Natural killer cell (primary cell): ENCODE measurements at places on chromosomes 4 and X.

DNA sequence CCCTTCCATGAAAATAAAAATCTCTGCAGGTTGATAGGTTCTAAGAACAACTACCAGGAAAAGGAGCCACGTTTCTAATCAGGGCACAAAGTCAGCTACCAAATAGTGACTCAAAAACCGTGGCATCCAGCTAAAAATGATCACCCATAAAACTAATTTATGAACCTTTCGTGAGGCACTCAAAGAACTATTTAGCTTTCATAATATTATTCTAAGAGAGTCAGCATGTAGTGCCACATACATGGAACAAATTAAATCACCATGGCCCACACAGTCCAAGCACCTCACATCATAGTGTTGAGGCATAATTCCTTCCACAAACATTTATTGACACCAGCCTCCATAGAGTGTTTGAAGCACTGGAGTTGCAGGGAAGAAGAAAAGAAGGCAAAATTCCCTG lies 252.0 kb upstream of the PPARGC1A start:
- no peak for DNase-seq

- DNase-seq = no peak
Measured at GRCh38 chrX:146036000-146036399, 218.4 kb downstream of the SLITRK2 start.

- DNase-seq = no peak
Measured at GRCh38 chrX:139692506-139692849, 15.5 kb downstream of the MCF2 start.

DNA sequence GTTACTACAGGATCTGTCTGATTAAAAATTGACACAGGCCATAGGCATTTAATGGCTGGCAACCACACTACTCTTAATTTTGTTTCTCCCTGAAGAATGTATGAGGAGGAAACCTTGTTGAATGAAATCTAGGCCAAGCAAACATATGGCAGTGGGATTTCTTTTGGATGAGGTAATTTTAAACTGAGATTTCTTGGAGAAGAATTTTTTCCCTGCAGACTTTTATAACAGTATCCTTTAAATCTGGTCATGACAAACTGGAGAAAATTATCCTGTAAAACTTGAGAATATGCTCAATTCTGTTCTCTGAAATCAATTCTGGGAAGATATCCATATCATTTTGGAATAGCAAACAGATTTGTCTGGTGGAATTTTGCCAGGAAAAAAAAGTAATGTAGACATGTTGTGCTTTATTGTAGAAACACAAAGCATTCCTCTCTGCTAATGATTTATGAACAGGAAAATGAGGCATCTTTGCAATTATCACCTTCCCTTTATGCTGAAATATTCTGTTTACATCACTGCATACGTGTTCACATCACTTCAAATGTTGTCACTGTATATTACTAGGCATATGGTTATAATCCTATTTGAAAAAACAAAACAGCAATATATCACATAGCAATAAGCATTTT lies 108.3 kb upstream of the ARSJ start:
- no peak for DNase-seq

- DNase-seq = no peak
Measured at GRCh38 chr4:2292646-2293108, 30.8 kb upstream of the MXD4 start.

GRCh38 chr4:153916273-153916755 lies 127.4 kb upstream of the SFRP2 start:
- no peak for DNase-seq

- DNase-seq = no peak
Measured at GRCh38 chr4:55801498-55801897, 18.1 kb upstream of the EXOC1L start.

GRCh38 chr4:129264008-129264657 lies 168.2 kb downstream of the C4orf33 start:
- DNase-seq = no peak

DNA sequence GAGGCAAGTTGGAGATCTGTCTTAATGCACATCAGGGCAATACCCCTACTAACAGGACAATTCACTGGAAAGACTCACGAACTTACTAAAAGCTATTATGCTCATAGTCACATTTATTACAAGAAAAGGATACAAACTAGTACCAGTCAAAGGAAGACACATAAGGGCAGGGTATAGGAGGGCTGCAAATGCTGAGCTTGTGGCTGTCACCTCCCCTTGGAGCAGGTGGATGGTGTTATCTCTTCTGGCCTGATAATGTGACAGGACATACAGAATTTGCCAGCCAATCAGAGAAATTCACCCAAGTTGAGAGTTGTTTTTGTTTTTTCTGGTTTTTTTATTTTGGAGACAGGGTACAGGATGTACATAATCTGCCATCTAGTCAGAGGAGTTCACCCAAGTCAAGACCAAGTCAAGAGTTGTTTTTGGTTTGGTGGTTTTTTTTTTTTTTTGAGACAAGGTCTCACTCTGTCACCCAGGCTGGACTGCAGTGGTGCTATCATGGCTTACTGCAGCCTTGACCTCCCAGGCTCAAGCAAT lies 8.8 kb downstream of the HERC5 start:
- no peak for DNase-seq

DNA sequence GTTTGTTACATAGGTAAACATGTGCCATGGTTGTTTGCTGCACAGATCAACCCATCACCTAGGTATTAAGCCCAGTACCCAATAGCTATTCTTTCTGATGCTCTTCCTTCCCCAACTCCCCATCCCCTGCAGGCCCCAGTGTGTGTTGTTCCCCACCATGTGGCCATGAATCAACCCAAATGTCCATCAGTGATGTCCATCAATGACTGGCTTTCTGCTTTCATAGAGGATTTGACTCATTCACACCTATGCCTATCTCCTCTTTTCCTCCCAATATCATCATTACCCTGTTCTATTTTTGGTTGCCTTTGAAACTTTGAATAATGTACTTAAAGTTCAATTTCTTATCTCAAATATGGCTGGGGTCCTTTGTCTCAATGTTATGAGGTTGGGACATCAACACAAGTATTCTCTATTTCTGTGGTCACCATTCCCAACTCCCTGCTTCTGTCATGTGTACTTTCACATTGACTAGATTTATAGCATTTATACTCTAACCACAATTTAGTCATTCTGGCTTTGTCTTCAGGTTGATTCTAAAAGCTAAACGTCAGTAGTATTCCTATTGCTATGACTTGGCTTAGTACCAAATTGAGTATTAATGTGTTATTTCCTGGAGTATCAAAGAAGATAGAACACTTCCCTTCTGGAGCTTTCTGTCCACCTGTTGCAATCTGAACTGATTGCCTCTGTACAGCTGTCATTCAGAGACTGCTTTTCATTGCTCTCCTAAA lies 107.2 kb downstream of the TAB3 start:
- no peak for DNase-seq

- no peak for DNase-seq
Measured at GRCh38 chrX:44280116-44280515, 63.4 kb downstream of the EFHC2 start.

GRCh38 chr4:106652095-106652494 lies 283.5 kb upstream of the GIMD1 start:
- DNase-seq = no peak

GRCh38 chrX:15563056-15563455 lies 37.7 kb downstream of the ACE2 start:
- no peak for DNase-seq

DNA sequence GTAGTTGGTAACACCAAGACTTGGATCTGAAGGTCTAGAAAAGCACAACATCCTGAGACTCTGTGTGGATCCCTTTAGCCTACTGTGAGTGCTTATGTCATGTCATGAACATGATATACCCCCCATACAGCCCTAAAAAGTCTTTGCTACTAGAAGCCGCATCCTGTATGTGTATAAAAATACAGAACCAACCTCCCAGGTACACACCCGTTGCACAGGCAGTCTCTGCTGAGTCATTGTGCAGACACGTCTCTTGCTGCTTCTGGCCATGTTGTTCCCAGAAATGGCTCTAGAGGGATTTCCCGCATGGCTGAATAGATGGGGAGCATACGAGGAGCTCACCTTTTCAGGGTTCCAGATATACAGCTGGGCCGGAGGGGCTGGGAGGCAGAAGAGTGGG lies 93.3 kb downstream of the MAMLD1 start:
- DNase-seq = no peak

- DNase-seq = no peak
Measured at GRCh38 chr4:6538575-6538974, 36.4 kb upstream of the MAN2B2 start.

DNA sequence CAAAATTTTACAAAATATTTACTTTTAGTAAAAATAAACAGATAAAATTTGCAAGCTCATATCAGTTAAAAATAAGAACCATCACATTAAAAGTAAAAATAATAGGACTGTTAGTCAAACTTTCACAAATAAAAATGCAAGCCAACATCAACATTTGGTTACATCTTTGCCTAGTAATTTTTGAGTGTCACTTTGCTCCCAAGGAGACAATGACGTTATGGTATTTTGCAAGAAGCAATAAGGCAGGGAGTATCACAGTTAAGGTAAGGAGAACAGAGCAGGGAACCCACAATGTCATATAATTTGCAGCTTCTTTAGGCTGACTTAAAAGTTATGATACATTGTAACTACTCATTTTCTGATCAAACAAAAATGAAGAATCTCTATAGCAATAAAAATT lies 98.7 kb downstream of the ATP8A1 start:
- no peak for DNase-seq

GRCh38 chrX:139815771-139816170 lies 107.8 kb upstream of the MCF2 start:
- no peak for DNase-seq

GRCh38 chrX:69361311-69361845 lies 142.7 kb upstream of the NALF2 start:
- DNase-seq = no peak

DNA sequence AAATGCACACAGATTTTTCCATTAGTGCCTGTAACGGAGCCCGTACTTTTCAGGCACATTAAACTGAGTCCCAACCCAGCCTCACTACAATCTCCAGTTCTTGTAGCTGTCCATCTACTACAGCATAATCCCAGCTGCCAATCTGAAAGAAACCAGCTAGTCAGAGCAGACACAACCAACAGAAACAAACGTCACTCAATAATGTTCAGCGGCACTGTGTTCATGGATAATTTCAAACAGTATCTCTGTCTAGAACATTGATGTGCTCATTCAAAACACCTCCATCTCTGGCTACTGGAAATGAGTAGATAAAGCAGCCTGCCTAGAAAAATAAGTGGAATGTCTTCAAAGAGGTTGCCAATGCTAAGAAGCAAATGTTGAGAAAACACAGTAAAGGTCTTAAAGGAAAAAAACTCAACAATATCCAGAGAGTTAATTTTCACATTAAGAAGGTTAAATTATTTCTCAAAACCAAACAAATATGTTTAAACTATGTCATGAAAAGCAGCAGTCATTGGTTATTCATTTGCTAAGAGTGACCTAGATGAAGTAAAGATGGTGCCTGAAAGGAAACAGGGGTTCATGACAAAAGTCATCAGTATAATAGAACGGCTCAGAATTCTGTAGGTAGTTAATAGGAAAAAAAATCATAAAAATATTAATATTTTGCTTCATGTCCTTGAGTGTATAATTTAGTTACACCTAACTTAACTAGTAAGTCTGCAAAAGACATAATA lies 245.1 kb upstream of the MAB21L2 start:
- DNase-seq = no peak

GRCh38 chr4:183082053-183082452 lies 17.0 kb upstream of the WWC2 start:
- DNase-seq = no peak

GRCh38 chr4:625631-626161 lies 323 bp downstream of the PDE6B start:
- DNase-seq = no peak

DNA sequence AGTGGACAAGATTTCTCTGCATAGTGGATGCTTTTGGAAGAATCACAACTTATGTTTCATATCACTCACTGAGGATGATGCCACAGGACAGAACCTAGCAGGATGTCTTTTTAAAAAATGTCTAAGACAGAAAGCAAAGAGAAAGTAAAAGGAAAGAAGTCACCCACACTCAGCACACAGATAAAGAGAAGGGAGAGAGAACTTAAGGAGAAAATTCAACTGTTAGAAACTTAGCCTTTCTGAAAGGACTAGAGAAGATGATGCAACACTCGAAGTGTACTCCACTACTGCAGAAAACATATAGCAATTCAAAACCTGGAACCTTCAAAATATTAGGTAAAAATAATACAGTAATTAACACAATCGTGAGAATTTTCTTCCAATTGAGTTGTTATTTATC lies 52.8 kb upstream of the STK26 start:
- DNase-seq = no peak

DNA sequence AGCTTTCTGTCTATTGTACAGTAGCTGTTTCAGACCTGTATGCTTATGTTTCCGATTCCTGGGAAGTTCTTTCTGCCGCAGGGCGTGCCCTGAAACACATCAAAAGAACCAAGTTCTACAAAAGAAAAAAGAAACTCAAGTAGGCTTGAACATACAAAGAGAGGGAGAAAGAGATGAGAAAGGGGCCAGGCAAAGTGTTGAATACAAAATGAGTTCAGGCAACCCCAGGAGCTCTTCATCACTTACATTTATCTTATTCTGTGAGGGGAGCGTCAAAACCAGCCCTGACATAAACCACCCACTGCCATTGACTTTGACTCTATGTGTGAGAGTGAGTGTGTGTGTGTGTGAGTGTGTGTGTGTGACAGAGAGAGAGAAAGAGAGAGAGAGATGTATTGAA lies 26.5 kb upstream of the ATOH1 start:
- no peak for DNase-seq

DNA sequence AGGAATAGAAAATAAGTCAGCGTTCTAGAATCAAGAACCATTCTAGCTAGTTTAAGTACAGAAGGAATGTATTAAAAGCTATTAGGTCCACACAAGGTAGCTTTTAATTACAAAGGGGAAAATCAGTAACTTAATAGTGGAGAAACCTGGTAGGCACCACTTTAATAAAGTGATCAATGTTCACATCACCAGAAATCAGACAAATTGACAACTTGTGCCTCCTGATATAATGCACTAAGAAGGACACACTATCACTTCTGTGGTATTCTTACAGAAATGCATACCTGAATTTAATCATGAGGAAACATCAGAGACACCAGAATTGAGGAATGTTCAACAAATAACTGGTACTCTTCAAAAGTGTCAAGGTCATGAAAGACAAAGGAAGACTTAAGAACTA lies 54.9 kb downstream of the NYX start:
- no peak for DNase-seq

GRCh38 chr4:41887821-41888686 lies 47.2 kb upstream of the TMEM33 start:
- DNase-seq = peak; percentile 71

DNA sequence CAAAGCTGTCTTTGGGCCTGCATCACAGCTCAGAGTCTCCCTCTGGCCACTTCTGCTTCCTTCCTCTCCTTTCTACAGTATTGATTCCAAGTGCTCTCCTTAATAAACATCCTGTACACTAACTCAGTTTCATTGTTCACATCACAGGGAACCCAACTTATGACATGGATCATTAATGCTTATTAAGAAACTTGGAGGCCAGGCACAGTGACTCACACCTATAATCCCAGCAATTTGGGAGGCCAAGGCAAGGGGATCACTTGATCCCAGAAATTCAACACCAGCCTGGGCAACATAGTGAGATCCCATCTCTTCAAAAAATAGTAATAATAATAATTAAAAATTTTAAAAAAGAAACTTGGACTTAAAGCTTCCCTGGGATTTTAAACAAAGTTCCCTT lies 89.2 kb upstream of the EFHC2 start:
- DNase-seq = no peak
